GM12864 (cell line): ENCODE measurements at places on chromosomes 12 and 14.

DNA sequence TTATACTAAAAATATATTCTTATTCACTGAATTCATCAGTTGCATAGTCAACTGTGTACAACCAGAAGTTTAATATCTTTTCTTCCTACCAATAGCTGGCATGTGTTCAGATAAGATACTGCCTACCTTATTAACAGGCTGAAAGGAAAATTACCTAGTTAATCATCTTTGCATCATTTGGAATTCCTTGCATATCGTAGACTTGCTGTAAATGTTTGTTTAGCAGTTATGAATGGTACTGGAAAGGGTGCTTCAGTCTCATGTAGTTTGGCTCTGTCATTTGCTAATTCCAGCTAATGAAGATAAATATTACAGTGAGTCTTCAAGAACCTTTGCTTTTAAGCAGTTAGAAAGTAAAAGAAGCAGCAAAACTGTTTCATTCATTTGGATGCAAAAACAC, 84.4 kb downstream of the PPHLN1 start:
- no peak for DNase-seq

- DNase-seq: no peak
These were observed 161.3 kb downstream of the RPL10L start for GRCh38 chr14:46490238-46490685.

GRCh38 chr14:70069186-70069585, 119.6 kb downstream of the SLC8A3 start:
- DNase-seq: no peak

GRCh38 chr12:93368766-93369165, 9.0 kb upstream of the NUDT4 start:
- no peak for DNase-seq

DNA sequence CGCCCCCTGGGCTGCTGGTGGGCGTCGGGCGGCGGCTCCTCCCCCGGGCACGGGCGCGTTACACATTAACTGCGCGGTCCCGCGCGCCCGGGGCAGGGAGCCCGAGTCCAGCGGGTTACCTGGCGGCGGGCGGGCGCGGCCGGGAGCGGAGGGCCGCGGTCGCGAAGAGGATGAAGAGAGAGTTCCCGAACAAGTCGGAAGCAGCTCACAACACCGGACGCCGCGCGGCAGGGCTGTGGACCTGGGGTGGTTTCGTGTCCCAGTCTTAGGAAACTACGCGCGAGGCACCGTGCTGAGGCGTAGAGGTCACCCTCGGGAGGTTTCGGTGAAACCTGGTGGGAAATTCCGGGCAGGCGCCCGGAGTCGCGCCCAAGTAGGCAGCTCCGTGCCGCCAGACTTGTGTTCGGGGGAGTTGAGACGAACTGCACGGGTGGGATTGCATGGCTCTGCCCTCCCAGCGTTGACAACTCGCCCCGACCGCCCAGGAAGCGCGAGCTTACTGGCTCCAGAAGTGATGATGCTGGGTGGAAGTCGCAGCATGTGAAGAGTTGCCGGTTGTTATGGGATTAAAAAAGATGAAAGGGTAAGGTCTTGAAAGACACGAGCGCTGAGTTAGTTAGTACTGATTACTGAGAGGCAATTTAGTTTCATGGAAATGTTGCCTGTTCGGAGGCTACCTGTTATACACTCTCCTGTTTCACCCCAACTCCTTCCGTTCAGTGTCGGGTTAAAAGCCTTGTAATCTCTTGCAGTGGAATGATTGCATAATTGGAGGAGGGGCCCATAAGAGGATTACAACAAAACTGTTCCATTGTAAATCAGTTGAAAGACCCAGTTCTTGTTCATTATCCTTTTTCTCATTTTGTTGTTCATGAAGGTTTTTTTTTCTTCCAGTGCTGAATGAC, 879 bp downstream of the RAB3IP start:
- DNase-seq: peak; percentile 35

GRCh38 chr14:51441001-51441400, 201.0 kb downstream of the TMX1 start:
- DNase-seq: no peak

GRCh38 chr12:125071456-125071855, 6.2 kb downstream of the AACS start:
- no peak for DNase-seq

GRCh38 chr12:92695056-92695455, 7.7 kb upstream of the PLEKHG7 start:
- DNase-seq: no peak

GRCh38 chr12:75750716-75751306, 239.4 kb upstream of the KRR1 start:
- DNase-seq: no peak

- no peak for DNase-seq
These were observed 198.1 kb upstream of the KRR1 start for GRCh38 chr12:75709503-75709902.

DNA sequence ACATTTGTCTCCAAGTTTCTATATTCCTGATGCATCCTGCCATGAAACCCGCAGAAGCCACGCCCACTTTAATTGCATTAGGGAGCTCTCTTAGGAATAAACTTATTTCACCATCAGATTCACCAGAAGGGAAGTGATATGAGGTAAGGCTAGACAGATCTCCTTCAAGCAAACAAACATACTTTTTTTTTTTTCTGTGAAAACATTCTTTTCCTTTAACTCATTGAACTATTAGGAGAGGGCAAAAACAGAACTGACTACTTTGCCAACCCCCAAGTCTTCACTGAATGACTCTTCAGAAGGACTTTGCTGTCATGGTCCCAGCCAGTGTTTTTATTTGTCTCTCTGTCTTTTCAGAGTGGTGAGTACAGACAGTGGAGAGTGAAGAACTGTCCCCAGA, 48.4 kb downstream of the GTF2A1 start:
- DNase-seq: no peak

DNA sequence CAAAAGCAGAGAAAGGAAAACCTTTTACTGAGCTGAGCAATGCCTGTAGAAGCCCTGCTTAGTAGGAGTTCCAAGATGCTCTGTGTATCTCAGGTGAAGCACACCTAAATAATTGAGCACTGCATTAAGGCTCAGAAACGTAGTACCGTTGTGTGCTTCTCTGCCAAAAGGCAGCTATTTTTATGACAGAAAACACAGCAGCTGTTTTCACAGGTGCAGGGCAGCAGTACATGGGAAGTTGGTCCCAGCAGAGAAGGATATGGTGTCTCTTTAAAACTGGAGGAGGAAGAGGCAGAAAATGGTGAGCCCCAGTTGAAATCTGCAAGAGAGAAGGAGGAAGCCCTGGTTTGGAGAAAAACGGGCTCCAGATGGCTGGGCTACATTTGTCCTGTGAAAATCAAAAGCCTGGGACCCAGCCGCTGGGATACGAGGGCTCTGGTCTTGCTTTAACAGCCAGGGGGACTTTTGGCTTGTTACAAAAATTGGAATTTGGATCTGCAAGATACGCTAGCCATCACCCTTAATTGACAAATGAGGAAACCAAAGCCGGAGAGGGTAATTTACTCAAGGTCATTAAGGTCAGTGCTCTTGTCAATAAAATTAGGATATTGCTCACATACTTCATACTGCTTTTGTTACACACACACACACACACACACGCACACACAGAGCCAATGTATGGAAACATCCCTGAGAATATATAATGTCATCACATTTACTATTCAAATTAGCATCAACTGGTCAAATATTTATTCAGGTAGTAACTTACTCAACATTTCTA, 27.3 kb downstream of the SPRING1 start:
- no peak for DNase-seq

DNA sequence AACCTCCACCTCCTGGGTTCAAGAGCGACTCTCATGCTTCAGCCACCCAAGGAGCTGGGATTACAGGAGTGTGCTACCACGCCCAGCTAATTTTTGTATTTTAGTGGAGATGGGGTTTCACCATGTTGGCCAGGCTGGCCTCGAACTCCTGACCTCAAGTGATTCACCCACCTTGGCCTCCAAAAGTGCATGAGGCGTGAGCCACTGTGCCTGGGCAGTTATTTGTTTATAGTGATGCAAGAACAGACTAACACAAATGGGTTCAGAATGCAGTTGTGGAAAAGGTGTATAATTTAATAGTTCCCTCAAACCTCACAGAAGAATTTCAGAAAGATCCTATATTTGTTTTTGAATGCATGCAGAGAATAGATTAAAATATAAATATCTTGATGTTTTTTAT, 447.1 kb downstream of the ZFP36L1 start:
- DNase-seq: no peak

GRCh38 chr14:68106456-68106855, 286.9 kb downstream of the RAD51B start:
- DNase-seq: no peak

- no peak for DNase-seq
These were observed 2.9 kb downstream of the KRT79 start for GRCh38 chr12:52831251-52831650.

GRCh38 chr14:73576391-73576790, 7.4 kb downstream of the ACOT2 start:
- DNase-seq: no peak

- no peak for DNase-seq
These were observed 80.4 kb upstream of the WSCD2 start for GRCh38 chr12:108048686-108049085.

DNA sequence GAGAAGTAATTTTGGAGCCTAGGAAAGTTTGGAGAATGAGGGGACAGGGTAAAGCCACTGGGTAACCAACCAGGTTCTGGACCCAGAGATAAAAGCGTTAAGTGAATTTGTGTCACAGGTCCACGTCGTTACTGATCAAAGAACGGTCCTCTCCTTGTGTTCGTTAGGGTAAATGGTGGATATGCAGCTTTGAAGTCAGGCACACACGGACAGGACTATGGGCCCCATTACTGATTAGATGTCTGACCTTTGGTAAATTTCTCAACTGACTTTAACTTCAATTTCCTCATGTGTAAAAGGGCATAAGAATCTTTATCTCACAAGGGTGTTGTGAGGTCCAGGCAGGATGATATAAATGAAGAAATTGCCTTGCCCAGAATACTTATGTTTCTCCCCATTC, 76.6 kb downstream of the EMP1 start:
- no peak for DNase-seq

GRCh38 chr14:106023411-106023810, 497.0 kb downstream of the TMEM121 start:
- no peak for DNase-seq

- DNase-seq: no peak
These were observed 79.2 kb upstream of the PTHLH start for GRCh38 chr12:28051516-28052354.

DNA sequence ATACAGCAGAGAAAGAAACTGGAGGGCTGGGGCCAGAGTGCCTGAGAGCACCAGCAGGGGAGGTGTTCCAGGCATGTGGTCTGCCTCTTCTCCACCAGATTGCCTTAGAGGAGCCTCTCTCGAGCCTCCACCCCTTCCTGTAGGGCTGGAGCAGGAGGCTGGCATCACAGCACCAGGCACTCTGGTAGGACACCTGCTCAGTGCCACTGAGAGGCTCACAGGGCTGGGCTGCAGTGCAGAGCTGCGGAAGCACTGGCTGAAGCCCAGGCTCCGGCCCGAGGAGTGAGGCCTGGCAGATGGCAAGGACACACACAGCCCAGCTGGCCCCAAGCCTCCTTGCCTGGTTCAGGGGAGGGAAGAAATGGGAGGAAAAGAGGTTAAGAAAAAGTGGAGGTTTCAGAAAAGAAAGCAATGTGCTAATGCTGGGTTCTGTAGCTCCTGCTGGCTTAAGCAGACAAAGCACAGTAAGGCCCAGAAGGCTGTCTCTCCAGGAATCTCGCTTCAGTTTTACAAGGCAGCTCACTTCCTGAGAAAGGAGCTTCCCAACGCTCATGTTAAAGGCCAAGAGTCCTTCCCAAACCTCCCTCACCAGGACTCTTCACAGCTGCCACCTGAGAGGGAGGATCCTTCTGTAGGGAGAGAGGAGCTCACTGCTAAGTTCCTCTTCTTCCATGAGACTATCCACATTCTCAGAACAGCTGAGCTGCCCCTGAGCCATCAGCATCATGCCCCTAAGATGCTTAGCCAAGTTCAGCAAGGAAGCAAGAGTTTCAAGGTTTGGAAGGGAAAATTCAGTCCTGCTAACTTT, 23.8 kb downstream of the SPTB start:
- no peak for DNase-seq

DNA sequence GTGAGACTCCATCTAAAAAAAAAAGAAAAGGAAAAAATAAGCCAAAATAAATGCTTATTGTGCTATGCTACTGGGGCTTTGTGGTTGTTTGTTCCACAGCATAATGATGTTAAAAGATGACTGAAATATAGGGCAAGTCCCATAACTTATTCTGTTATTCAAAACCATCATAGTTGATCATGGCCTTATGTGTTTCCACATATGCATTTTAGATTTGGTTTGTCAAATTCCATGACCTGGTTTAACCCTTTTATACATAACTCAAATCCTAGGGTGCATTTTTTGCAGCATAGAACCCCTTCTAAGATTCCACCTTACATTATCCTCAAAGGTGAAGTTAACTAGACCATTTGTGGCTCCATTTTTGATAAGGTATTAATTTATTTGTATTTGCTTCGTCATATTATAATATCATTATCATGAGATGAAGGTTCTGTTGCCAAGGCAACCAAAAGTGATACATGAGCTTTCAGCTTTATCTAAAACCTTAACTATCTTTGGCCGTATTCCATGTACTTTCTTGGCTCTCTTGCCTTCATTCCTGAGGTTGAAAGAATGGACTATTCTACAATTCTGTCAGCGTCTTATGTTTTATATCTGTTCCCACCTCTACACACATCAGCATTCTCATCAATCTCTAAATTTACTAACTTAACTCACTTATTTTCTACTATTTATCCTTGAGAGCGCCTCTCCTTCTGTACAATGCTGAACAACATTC, 138.7 kb upstream of the DYRK2 start:
- DNase-seq: no peak

DNA sequence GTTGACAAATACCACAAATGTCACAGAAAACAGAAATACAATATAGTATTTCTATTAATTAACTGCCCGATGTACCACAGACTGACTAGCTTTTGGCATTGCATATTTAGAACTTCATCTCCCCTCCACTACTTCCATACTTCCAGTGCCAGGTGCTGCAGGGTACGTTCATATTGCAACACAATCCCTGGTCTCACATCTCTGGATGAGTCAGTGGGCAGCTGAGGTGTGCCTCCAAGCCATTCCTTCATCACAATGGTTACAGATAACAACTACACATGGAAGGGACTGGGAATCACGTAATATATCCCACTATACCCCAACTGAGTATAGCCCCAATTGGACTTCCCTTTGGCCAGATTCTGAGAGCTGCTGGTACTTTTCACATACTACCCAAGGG, 31.1 kb downstream of the CCDC198 start:
- no peak for DNase-seq

DNA sequence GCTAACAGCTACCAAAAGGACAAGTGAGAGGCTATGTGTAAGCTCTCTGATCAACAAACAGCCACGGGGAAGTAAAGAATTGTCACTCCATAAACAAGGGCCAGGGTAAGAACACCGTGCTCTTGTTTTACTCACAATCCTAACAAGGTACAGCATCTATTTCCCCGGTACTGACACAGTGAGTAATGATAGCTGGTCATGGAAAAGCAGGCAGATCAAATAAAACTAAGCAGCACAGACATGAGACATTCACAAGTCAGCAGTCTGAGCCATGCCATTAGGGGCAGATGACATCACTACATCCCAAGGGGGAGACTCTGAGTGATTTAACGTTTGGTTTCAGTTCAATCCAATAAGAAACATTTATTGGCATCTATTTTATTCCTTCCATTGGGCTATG, 54.4 kb downstream of the ARL6IP4 start:
- no peak for DNase-seq

- no peak for DNase-seq
These were observed 25.1 kb upstream of the BTBD6 start for GRCh38 chr14:105223260-105223659.

GRCh38 chr14:30227876-30228275, 300.2 kb upstream of the PRKD1 start:
- DNase-seq: no peak

- DNase-seq: no peak
These were observed 74.8 kb upstream of the GSC start for GRCh38 chr14:94844593-94845152.
